Putamen (tissue), 1 donor: ENCODE measurements at places on chromosomes 11 and 22.

- no peak for DNase-seq
These were observed 88.6 kb downstream of the RTL6 start for GRCh38 chr22:44409211-44409973.

- DNase-seq: no peak
These were observed 101.9 kb downstream of the ARL14EP start for GRCh38 chr11:30424844-30425243.

GRCh38 chr11:67680696-67681470 is 6.5 kb upstream of the ALDH3B2 start:
- no peak for DNase-seq

DNA sequence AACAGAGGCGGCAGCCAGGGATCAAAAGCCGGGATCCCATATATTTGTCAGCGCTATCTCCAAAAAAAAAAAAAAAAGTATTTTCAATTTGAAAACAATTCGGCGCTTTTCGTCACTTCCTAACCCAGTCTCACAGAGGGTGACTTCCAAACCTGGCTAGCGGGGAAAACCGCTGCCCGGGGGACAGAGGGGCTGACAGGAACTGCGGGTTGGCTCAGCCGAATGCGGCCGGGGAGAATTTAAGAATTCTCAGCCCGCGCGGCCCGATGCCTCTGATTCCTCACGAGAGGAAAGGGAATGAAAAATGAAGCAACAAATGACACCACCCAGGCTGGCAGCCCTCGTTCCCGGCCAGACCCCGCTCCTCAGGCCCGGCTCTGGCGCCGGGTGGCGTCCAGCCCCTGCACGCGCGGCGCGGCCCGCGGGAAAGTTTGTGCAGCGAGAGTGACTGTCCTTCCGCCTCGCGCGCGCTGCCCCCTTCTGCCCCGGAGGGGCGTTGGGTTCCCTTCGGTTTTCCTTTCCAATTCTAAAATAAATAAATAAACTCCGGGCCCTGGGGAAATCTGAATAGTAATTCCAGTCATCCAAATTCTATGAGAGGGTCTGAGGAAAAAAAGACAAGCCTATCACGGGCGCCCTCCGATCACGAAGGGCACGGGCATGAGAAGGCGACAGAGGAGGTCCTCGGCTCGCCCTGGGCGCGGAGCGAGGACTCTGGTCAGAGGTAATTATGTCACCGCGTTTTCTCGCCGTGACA is 4.8 kb upstream of the PAX6 start:
- DNase-seq: no peak

DNA sequence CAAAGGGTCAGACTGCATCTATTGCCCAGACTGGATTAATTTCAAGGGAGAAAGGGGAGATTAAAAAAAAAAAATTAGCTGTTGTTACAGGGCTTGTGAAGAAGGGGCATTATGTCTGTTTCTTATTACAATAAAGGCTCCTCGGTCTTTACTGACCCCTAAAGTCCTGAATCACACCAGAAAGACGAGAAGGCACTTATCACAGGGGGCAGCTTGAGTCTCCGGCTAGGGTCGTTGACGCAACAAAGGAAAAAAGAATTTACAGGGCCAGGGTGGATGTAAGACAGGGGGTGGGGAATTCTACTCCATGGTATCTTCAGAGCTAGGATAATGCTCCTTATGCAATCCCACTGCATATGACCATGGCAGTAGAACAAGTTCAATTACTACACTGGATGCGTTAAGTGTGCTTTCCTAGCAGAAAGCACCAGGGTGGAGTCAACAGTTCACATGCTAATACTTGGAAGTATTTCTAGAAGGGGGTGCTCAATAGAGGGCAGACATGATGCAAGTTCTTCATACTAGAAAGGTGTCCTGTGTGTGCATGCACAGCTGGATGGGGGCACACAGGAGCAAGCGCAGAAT is 16.5 kb downstream of the DDX17 start:
- no peak for DNase-seq

- DNase-seq: no peak
These were observed 15.8 kb upstream of the TXNRD2 start for GRCh38 chr22:19957445-19957844.

DNA sequence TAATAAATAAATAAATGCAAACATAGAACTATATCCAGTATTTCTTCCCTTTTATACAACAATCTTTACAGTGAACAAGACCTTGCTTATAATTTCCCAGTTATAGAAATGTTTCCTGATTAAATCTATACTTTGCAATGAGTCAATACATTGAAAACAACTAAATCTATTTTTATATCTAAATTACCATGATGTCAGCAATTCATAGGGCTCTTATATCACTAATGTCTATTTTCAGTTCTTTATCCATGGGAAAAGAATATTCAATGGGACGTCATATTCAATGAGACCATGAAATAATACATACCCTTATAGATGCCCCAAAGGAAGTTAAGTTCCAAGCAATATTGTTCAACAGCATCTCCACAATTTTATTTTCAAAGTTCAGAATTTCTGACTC is 359.9 kb downstream of the CASP12 start:
- DNase-seq: no peak

- no peak for DNase-seq
These were observed 78.3 kb upstream of the MYO18B start for GRCh38 chr22:25663654-25664053.

DNA sequence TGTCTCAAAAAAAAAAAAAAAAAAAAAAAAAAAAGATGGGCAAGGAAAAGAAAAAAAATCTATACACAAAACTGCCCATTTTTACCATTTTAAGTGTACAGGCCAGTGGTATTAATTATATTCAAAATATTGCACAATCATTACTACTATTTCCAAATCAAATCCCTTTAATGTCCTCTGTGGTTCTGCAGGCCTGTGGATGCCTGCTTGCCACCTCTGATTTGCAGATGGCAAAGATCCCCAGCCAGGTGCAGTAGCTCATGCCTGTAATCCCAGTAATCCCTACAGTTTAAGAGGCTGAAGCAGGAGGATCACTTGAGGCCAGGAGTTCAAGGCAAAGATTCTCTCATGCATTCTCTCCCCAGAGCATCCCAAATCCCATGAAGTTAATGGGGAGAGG is 20.2 kb downstream of the RFPL1 start:
- DNase-seq: no peak

- DNase-seq: no peak
These were observed 17.9 kb upstream of the NAP1L4 start for GRCh38 chr11:3010004-3010403.

GRCh38 chr11:26522912-26523610 is 49.0 kb downstream of the MUC15 start:
- DNase-seq: no peak

DNA sequence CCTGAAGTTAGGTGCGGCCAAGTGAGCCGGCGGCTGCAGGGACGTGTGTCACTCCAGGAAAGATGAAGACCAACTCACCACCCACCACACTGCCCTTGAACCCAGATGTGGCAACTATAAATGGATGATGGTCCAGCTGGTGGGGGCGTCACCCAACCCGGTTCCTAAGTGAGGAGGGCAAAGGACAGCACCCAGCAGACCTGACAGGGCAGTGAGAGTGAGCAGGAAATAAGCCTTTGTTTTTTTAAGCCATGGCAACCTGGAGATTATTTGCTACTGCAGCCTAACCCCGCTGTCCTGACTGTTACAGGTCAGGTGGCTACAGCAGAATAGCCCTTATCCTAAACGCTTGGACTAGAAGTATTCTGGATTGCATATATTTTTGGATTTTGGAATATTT is 228.9 kb downstream of the CTTN start:
- no peak for DNase-seq

- DNase-seq: no peak
These were observed 13.9 kb upstream of the ACCSL start for GRCh38 chr11:44033856-44034255.

GRCh38 chr11:13316528-13316961 is 39.0 kb downstream of the BMAL1 start:
- DNase-seq: no peak

DNA sequence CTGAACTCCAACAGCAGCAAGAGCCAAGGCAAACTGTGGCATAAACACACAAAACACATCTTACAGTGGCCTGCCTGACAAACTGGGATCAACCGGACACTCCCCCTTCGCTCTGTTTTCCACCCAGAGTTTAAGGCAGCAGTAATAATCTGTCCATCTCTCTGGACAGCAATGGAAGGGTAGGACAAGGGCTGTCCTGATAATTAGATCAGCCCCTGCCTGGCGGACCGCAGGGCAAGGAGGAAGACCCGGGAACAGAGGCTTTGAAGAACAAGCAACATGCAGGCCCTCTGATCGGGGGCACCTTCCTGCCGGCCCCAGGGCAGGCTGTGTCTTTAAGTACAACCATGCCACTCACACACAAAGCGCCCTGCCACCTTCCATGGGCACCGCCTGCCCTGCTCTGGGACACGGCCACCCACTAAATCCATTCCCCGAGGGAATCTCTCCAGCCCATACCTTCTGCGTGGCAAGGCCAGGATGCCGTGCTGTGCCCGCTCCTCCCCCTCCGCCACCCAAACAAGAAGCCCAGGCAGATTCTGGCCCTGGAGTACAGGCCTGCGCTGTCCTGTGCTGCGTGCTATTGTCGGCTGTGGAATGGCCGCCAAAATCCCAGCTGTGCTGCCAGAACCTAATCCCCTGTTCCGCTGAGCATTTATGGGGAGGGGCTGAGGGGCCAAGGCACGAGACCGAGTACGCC is 38.8 kb downstream of the NUMA1 start:
- peak; percentile 86 for DNase-seq

DNA sequence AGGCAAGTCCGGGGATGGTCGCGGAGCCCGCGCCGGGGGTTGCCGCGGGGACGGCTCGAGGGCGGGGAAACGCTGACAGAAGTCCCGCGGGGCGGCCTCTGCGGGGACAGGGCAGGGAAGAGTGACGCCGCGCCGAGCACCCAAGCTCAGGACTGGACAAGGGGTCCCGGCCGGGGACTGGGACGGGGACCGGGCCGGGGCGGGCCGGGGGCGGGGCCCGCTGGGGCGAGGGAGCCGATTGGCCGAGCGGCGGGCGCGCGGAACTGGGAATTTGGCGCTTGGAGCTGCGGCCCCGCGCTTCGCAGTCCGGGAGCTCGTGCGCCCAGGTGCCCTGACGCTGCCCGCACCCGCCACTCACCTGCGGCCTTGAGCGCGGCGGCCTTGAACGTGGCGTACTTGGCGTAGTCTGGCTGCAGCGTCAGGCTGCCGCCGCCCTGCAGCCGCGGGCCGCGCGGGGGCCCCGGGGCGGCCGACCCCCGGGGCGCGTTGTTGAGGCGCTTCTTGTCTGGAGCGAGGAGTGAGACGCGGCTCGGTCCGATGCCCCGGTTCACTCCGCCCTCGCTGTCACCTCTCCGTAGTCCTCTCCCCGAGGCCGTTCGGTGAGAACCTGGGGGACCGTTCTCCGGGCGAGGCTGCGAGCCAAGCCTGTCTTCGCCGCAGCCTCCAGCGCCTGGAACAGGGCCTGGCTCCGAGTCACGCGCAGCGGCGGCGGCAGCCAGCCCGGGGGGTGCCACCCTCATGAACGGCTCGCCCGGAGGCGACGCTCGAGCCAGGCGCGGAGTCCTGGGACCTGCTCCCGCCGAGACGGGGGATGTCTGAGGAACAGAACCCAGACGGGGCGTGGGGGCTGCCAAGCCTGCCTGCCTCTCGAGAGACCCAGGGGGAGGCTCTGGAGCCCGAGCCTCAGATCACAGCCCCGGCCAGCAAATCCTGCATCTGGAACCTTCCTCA is 4.5 kb downstream of the SHISA8 start:
- DNase-seq: peak; percentile 59

GRCh38 chr11:77127920-77128691 is at the start of gene MYO7A:
MYO7A (plus strand) TSS chr11:77128246; CDS start chr11:77130635, 2,389 bp downstream.
- DNase-seq: peak; percentile 46

- peak; percentile 74 for DNase-seq
These were observed 317.7 kb upstream of the CTSC start for GRCh38 chr11:88655196-88655595.

GRCh38 chr11:89613911-89614310 is 96.2 kb upstream of the TRIM77 start:
- no peak for DNase-seq

DNA sequence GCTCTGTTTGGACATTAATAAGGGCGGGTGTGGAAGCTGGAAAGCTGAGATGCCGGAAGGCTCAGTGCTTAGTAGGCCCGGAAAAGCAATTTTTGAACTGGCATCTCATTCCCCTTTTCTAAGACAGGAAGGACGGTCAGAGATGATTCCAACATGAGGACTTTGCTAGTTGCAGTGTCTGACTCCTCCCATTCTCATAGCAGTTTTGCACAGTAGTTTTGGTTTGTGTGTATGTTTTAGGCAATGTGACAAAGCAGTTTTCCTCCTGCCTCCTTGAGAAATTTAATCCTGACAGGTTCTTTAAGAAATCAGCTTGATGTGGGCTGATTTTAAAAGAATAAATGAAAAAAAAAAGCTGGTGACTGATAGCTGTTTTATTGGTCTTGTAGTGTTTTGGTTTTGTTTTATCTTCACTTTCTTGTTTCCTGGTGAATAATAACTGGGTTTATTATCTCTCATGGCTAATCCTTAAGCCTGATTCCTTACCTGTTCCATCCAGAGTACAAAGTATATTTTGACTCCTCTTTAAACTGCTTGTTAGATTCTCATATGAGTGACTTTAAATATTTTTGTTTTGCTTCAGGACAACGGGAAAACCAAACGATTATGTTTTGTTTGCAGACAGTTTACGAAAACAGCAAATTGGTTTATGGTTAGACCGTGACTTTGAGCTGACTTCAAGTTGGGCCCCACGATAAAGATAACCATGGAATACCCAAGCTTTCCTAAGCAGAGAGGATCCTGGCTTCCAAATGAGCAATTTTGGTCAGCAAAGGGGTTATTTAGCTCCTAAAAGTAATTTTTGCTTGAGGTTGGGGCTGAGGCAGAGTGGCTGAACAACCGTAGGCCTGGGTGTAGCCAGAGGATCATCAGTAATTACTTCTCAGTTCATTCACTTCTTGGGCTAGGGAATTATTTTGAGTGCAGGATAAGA is 3.4 kb downstream of the PTPRJ start:
- no peak for DNase-seq

GRCh38 chr11:123187665-123188507 is 7.2 kb downstream of the CLMP start:
- DNase-seq: peak; percentile 7

DNA sequence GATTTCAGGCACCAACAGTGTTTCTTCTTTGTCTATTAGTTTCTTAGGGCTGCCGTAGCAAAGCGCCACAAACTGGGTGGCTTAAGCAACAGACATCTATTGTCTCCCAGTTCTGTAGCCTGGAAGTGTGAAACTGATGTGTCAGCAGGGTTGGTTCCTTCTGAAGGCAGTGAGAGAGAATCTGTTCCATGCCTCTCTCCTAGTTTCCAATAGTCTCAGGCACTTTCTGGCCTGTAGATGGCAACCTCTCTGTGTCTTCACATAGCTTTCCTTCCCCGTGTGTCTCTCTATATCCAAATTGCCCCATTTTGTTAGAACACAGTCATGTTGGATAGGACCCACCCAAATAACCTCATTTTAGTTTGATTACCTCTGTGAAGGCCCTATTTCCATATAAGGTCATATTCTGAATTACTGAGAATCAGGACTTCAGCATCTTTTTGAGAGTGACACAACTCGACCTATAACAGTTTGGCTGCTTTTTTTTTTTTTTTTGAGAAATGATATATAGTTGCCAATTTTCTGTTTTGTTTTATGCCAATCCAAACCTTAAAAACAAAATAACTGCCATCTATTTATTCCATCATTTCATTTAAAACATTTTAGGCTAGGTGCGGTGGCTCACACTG is 108.2 kb downstream of the SLC36A4 start:
- DNase-seq: peak; percentile 50

GRCh38 chr11:27242591-27242990 is 120.4 kb downstream of the CCDC34 start:
- DNase-seq: no peak
